Stimulated activated CD4-positive, alpha-beta T cell treated with anti-CD3 and anti-CD28 coated beads, Interleukin-1b, Interleukin-23, amount 100 ng/mL, for 4 hours (primary cell): ENCODE measurements at places on chromosomes 1 and 21.
A peak's percentile ranks its signal among the peaks of the same experiment; 100 is the strongest.

GRCh38 chr1:190759807-190760206 lies 282.1 kb upstream of the BRINP3 start:
- no peak for DNase-seq

- DNase-seq: no peak
Measured at GRCh38 chr1:109089242-109090015, 1.1 kb upstream of the TMEM167B start.

DNA sequence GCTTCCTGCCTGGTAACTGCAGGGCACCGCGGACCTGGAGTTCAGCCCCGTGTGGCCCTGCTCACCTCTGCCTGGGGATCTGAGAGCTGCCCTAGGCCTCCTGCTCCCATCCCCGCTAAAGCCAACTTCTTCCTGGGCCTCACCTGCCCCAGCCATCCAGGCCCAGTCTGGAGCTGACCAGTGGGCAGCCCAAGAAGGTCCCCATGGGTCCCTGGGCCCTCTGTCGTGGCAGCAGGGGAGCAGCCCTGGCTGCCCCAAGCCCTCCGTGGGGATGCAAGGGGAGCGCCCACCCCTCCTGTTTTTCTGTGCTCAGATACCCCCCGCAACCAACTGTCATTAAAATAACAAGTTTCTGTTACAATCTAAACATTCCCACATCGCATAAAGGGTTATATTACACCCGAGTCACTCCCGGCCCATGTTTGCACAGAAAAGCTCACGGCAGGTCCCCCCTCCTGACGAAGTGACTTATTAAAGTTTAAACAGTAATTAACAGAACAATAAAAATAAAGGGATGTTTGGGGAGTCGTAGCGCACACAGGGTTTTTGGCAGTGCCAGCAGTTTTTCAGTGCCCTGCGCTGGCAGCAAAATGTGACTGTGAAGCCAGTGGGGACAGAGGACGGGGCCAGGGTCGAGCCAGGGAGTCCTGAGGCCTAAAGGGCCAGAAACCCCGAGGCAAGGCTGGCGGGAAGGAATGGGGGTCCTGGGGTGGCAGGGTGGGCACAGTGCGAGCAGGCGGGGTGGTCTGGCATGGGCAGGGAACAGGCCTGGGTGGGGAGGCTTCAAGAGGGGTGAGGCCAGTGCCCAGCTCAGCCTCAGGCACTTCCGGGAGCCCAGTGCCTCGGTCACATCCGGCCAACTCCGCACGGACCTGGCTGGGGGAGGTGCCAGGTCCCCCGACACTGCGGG lies 121.5 kb downstream of the CASZ1 start:
- no peak for DNase-seq

GRCh38 chr1:194705123-194705854 lies 1518.9 kb upstream of the B3GALT2 start:
- DNase-seq: no peak

GRCh38 chr1:165857046-165857801 lies 29.8 kb downstream of the UCK2 start:
- no peak for DNase-seq

- DNase-seq: no peak
Measured at GRCh38 chr1:55131218-55131617, 83.9 kb downstream of the USP24 start.

DNA sequence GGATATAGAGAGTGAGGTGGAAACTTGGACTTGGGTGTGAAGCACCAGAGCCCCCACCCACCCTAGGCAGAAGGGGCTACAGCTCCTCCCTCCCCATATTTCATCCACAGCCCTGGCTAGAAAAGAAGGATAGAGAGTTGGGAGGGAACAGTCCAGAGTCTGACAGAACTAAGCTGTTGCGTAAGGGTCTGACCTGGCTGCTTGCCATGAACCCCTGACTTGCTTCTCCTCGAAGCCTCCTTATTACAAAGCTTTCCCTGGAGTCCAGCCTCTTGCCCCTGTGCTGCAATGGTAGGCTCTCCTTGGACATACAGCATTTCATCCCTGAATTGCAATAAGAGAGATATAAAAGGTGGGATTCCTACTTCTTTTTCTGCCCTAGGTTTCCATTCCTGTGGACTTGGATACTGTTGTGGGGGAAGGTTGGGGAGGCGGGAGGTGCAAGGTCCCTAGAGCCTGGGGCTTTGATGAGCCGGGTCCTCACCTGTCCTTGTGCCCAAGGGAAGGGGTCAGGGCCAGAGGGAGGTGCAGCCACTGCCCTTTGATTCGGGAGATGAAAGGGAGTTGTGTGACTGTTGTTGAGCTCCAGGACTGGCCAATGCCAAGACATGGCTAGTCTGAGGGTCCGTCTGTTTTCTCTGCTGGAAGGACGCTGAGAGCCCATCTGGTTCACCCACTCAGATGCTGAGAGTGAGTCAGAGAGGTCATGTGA lies 2.7 kb downstream of the RHBG start:
- no peak for DNase-seq

GRCh38 chr1:178496410-178497135 lies at the start of gene CLEC20A:
Gene CLEC20A (minus strand): TSS chr1:178496964. CDS start chr1:178496939, 25 bp downstream.
- no peak for DNase-seq

DNA sequence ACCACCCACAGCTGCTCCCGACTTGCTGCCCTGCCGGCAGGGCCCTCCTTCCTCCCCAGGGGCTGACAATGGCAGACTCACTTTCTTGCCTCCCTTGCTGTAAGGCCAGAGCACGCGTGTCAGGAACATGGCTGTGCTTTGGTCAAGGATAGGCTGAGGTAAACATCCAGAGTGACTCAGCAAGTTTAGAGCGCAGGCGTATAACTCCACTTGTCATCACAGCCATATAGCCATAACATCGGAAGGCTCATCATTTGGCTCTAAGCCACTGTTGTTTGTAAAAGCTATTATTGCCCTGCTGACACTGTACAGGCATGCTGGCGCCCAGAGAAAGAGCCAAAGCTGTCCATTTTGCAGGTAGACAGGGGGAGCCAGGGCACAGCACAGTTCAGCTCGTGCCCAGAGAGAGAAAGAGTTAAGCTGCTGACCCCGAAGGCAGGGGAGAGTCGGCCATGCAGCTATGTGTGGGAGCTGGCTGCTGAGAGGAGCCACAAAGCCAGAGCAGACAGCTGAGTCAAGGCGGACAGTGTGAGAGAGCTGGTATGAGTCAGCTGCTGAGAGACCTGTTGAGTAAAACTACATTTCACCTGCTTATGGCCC lies 60.6 kb downstream of the GNG4 start:
- DNase-seq: no peak

GRCh38 chr21:15748586-15748985 lies 18.8 kb downstream of the USP25 start:
- DNase-seq: no peak

DNA sequence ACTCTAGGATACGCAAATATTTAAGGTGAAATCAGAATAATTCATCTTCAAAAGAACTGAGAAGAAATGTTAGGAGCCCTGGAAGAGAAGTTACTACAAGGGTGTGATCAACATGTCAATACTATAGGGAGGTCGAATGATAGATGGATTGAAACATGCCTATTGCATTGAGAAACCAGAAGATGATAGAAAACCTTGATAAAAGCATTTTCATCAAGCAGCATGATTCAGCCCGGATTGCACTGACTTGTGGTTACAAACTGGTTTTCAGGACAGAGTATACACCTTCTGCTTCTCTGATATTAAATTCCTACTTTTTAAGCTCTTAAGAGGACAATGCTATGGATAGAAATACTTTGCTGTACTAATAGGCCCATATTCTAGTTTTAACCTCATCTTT lies 164.2 kb downstream of the FMN2 start:
- DNase-seq: no peak

DNA sequence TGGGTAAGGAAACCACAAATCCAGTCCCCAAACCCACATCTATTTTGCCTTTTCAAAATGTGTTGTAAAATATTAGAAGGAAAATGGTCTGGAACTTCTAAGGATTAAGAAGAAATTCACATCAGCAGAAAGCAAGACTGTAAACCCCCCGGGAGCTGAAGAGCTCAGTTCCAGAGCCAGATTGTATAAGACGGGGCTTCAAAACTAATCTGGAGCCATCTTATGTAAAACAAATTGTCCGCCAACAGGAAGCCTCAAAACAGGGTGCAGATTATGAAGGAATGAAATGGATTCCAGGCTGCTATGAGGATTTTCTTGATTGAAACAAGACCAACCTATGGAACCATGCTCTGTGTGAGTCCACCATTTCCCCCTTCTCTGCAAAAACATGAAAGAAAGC lies 25.1 kb upstream of the HUNK start:
- DNase-seq: no peak

GRCh38 chr21:42745511-42746239 lies 92.3 kb downstream of the PDE9A start:
- no peak for DNase-seq

- DNase-seq: no peak
Measured at GRCh38 chr1:108357802-108358201, 92.3 kb upstream of the NBPF6 start.

DNA sequence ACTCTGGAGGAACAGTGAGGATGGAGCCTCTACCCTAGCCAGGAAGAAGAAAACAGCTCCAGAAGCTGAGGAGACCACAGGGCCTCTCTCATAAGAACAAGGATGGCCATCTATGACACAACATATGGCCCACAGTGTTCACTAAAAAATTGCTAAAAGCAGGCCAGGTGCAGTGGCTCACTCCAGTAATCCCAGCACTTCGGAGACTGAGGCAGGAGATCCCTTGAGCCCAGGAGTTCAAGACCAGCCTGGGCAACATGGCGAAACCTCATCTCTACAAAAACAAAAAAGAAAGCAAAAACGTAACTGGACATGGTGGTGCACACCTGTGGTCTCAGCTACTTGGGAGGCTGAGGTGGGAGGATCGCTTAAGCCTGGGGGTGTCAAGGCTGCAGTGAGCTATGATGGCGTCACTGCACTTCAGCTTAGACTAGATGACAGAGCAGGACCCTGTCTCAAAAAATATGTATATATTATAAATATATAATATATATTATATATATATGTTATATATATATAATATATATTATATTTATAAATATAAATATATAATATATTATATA lies 103.1 kb downstream of the TOMM20 start:
- no peak for DNase-seq

- no peak for DNase-seq
Measured at GRCh38 chr1:67469431-67469830, 39.2 kb upstream of the SERBP1 start.

DNA sequence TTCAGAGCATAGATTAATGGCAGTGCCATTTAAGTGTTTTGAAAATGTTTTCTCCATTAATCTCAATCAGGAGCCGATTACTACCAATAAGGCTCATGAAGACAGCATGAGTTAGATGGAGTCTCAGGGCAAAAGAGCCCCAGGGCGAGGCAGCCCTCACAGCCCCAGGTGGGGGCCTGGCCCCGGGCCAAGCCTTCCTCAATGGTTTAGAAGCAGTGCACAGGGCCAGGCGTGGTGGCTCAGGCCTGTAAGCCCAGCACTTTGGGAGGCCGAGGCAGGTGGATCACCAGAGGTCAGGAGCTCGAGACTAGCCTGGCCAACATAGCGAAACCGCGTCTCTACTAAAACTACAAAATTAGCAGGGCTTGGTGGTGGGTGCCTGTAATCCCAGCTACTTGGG lies 348.1 kb upstream of the VAMP3 start:
- DNase-seq: no peak

DNA sequence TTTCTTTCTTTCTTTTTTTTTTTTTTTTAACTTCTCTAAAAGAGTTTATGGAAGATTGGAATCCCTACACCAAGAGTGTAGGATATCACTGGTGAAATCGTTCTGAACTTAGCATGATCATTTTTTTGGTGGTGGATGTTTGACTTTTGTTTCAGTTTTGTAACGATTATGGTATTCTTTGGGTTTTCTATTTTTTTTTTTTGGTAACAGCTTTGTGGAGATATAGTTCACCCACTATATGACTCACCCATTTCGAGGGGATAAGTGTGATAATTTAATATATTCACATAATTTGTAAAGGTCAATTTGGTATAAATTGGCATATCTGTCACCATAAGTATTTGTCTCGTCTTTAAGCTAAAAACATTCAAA lies 29.2 kb downstream of the AGPAT3 start:
- DNase-seq: no peak

GRCh38 chr1:16289959-16290358 lies 53.0 kb upstream of the CPLANE2 start:
- no peak for DNase-seq

- peak; percentile 7 for DNase-seq
Measured at GRCh38 chr21:14862794-14863720, 201.7 kb downstream of the NRIP1 start.

GRCh38 chr1:98496256-98496995 lies 165.1 kb upstream of the SNX7 start:
- DNase-seq: no peak

GRCh38 chr1:169236143-169236542 lies 129.7 kb downstream of the ATP1B1 start:
- no peak for DNase-seq
